Activated naive CD4-positive, alpha-beta T cell treated with anti-CD3 and anti-CD28 coated beads for 36 hours (primary cell): ENCODE measurements at places on chromosomes 1 and 21.

DNA sequence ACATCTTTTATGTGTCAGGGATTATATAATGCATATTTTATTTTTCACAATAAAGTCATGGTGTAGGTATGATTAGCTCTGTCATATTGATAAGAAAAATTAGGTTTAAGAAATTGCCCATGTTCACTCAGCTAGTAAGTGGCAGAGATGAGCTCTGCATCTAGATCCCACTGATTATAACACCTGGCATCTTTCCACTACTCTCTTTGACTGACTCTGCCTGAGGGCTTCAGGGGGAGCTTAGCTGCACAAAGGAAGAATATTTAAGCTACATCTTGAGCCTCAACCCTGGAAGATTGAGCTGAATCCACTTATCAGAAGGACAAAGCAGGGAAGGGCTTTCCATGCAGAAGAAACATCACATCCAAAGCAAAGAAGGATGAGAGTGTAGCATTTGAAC, 190.4 kb downstream of the MIS18A start:
- peaks cover 5% of the 10 kb centered on the region for H3K27me3 ChIP-seq
- no peaks in the 10 kb centered on the region for H3K36me3 ChIP-seq
- DNase-seq: no peak
- H3K27ac ChIP-seq: no peak overlapping the region
- H3K4me3 ChIP-seq: no peak overlapping the region

DNA sequence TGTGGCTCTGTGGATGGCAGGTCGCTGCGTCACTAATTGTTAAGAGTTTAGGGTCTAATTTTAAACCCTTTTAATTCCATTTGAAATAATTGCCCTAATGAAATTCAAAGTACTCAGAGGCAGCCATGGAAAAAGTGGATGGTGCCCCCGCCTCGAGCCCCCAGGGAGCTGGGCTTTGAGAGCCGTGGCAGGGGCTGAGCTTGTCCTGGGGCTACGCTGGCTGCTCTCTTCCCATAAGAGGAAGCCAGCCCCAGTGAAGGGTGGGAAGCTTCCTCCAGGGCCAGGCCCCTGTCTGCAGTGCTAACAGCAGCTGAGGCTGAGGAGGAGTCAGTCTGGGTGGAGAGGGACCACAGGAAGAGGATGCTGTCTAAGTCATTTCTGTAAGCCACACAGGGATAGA, 315.0 kb upstream of the POU3F1 start:
- H3K4me1 ChIP-seq: no peaks in the 10 kb centered on the region
- no peaks in the 10 kb centered on the region for H3K36me3 ChIP-seq
- DNase-seq: no peak
- H3K27ac ChIP-seq: no peak overlapping the region
- H3K27me3 ChIP-seq: no peaks in the 10 kb centered on the region
- H3K4me3 ChIP-seq: no peak overlapping the region

DNA sequence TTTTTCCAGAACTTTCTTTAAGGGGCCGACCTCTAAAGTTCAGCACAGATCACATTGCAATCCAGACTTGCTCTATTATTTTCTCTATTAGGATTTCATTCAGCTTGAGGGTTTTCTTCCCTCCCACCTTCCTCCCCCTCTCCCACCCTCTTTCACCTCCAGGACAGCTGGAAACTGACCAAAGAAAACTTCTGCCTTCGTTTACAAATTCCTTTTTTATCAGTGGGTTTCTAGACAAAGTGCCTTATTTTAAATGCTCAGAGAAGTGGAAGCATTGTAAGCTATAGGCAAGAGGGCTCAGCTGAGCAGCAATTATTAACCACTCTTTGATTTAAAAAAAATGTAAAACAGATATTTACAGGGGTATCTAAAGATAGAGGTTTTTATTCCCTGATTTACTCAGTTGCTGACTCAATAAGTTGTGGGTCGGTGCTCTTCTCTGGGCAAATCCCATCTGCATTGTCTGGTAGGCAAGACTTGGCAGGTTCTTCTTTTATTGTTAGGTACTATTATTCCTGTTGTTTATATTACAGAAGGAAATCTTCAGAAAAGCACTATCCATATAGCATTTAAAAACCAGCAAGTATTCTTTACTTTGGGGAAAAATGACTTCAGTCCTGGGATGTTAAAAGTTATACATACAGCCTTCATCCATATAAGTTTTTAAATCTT, 277.0 kb upstream of the C1orf105 start:
- no peaks in the 10 kb centered on the region for H3K27me3 ChIP-seq
- H3K36me3 ChIP-seq: no peaks in the 10 kb centered on the region
- no peak overlapping the region for H3K4me3 ChIP-seq
- no peak overlapping the region for H3K27ac ChIP-seq
- peaks cover 20% of the 10 kb centered on the region for H3K4me1 ChIP-seq

- peaks cover 21% of the 10 kb centered on the region for H3K4me1 ChIP-seq
- H3K36me3 ChIP-seq: peaks cover 16% of the 10 kb centered on the region
- no peak overlapping the region for H3K4me3 ChIP-seq
- no peak overlapping the region for H3K27ac ChIP-seq
- H3K27me3 ChIP-seq: no peaks in the 10 kb centered on the region
Observed at GRCh38 chr1:39857126-39857878, 26.0 kb downstream of the TRIT1 start.

GRCh38 chr1:76073481-76073880, 1.1 kb upstream of the ST6GALNAC3 start:
- no peaks in the 10 kb centered on the region for H3K27me3 ChIP-seq
- H3K4me3 ChIP-seq: peak overlapping the region; percentile 11
- no peak overlapping the region for H3K27ac ChIP-seq
- H3K4me1 ChIP-seq: peaks cover 23% of the 10 kb centered on the region

- no peak for DNase-seq
- no peaks in the 10 kb centered on the region for H3K36me3 ChIP-seq
- no peak overlapping the region for H3K4me3 ChIP-seq
Observed at GRCh38 chr21:29151931-29152330, 21.5 kb downstream of the MAP3K7CL start.

DNA sequence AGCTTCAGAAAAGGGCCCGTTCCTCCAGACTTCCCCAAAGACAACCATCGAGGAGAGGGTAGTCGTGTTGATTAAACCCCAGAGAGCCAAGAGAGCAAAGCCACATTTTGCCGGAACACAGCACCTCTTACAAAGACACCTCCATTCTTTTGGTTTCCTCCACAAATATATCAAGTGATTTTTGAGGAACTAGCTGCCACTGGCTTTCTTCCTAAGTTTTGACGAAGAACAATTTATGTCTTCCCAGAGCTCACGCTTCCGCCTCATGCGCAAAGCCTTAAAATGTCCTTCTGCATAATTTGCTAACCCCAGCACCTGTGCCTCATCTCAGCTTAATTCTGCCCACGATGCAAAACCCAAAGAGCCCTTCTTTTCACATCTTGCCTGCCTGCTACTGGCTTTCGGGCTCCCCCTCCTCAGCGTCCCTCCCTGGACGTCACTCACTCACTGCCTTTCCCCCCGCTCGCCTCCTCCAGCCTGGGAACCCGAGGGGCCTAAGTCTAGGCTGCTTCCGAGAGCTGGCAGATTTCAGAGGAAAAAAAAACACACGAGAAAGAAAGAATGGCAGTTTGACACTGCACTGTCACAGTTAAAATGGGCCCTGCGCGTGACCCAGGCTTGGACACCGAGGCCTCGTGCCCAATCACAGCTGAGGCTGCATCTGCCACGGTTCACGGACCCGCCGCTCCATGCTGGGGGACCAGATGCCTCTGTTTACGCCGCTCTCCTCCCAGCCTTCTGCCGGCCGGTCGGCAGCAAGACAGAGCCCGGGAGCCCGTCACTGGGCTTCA, 77.6 kb upstream of the IFNAR2 start:
- no peak overlapping the region for H3K4me3 ChIP-seq
- no peaks in the 10 kb centered on the region for H3K36me3 ChIP-seq
- H3K27ac ChIP-seq: no peak overlapping the region

- peak overlapping the region; percentile 68 for H3K27ac ChIP-seq
- peak; percentile 12 for DNase-seq
- no peaks in the 10 kb centered on the region for H3K27me3 ChIP-seq
- peak overlapping the region; percentile 39 for H3K4me3 ChIP-seq
Observed at GRCh38 chr21:41112740-41113692, 54.9 kb upstream of the BACE2 start.

DNA sequence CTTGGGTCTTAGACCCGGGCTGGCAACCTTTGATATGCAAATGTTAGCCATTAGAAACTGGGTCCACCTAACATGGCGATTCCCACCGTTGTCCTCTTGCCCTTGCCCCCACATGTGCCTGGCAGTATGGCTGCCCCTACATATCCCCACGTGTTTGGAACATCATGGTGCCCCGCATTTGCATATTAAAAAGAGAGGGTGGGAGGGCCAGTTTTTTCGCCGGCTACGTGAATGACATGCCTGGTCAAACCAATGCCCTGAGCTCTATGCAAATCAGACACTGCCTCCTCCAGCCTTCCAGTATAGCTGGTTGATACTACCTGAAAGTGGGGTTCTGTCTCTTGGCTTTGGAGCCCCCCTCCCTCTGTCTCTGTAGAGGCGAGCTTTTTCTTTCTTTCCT, 133.0 kb downstream of the CDC42BPA start:
- H3K36me3 ChIP-seq: no peaks in the 10 kb centered on the region
- DNase-seq: no peak
- H3K4me3 ChIP-seq: no peak overlapping the region
- H3K27ac ChIP-seq: no peak overlapping the region
- H3K27me3 ChIP-seq: peaks cover 8% of the 10 kb centered on the region

DNA sequence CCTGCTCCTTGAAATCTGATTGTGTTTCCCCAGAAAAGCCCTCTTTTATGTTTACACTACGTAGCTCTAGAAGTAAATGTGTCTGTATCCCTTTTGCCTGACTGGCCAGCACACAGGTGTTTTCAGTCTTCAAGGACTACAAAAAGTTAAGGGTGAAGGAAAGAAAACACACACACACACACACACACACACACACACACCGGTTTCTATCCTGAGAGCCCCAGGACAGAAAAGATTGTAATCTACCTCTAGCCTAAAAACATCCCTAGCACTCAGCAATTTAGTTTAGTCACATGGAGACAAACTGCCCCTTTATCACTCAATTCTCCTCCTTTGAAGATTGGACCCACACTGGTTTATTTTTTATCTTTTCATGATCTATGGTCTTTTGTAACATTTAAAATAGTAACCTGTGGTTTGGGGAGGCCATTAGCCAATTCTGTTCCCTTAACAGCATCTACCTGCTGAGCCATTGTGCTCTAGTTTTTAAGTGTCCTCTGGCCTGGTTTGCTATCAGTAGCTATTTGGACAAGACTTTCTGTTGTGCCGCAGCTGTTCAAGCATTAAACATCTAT, 15.8 kb upstream of the TRIM45 start:
- H3K27ac ChIP-seq: no peak overlapping the region
- no peaks in the 10 kb centered on the region for H3K4me1 ChIP-seq
- peaks cover 7% of the 10 kb centered on the region for H3K27me3 ChIP-seq
- no peak overlapping the region for H3K4me3 ChIP-seq

DNA sequence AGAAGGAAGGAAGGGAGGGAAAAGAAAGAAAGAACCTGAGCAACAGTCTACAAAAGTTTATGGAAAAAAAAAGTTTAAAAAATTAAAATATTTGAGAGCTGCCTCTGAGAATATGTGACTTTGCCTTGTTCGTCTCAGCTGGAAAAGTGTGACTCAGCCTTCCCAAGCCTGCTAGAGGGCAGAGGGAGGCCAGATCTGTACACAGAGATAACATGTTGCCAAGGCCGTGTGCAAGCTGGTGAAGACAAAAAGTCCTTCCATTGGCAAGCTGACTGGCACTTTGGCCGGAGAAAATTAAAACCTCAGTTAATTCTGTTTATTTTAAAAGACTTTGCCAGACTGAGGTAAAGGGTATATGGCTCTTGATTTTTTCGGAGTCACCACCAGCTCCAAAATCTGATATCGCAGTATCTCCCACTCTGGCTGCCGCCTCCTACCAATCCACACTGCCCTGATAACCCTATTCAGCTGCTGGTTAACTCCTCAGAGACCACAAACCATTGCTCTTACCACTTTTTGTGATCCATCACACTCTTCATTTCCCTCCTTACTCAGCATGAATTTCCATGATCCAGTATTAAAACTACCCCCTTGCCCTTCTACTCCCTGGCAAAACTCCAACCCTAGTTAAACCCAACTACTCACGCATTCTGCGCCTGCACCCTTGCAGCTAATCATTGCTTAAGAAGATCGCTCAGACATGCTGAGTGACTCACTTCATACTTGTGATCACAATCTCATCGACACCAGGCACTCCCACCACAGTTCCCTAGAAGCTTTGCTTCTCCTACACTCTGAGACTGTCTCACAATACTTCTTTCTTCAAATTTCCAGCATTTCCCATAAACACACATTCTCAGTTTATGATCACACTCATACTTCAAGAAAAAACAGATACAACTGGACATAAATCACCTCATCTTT, 5.7 kb upstream of the PPP1R15B start:
- H3K4me3 ChIP-seq: no peak overlapping the region
- H3K27me3 ChIP-seq: no peaks in the 10 kb centered on the region
- peaks cover 19% of the 10 kb centered on the region for H3K4me1 ChIP-seq
- no peak overlapping the region for H3K27ac ChIP-seq

GRCh38 chr1:27475720-27476119, 14.2 kb downstream of the WASF2 start:
- H3K27me3 ChIP-seq: no peaks in the 10 kb centered on the region
- H3K4me3 ChIP-seq: no peak overlapping the region
- no peak for DNase-seq
- peaks cover 78% of the 10 kb centered on the region for H3K4me1 ChIP-seq
- H3K27ac ChIP-seq: no peak overlapping the region

GRCh38 chr1:195894411-195894810, 713.8 kb downstream of the KCNT2 start:
- H3K27me3 ChIP-seq: no peaks in the 10 kb centered on the region
- no peak for DNase-seq
- no peak overlapping the region for H3K27ac ChIP-seq
- H3K4me3 ChIP-seq: no peak overlapping the region

GRCh38 chr1:33182401-33182841, 578 bp upstream of the TRIM62 start:
- no peak overlapping the region for H3K27ac ChIP-seq
- H3K27me3 ChIP-seq: no peaks in the 10 kb centered on the region
- peak overlapping the region; percentile 86 for H3K4me3 ChIP-seq
- H3K4me1 ChIP-seq: peaks cover 10% of the 10 kb centered on the region
- H3K36me3 ChIP-seq: no peaks in the 10 kb centered on the region
- no peak for DNase-seq

GRCh38 chr1:36176106-36176949, 20.4 kb downstream of the MAP7D1 start:
- H3K4me1 ChIP-seq: peaks cover 14% of the 10 kb centered on the region
- DNase-seq: no peak
- no peak overlapping the region for H3K4me3 ChIP-seq
- no peak overlapping the region for H3K27ac ChIP-seq
- H3K27me3 ChIP-seq: no peaks in the 10 kb centered on the region
- H3K36me3 ChIP-seq: peaks cover 39% of the 10 kb centered on the region

DNA sequence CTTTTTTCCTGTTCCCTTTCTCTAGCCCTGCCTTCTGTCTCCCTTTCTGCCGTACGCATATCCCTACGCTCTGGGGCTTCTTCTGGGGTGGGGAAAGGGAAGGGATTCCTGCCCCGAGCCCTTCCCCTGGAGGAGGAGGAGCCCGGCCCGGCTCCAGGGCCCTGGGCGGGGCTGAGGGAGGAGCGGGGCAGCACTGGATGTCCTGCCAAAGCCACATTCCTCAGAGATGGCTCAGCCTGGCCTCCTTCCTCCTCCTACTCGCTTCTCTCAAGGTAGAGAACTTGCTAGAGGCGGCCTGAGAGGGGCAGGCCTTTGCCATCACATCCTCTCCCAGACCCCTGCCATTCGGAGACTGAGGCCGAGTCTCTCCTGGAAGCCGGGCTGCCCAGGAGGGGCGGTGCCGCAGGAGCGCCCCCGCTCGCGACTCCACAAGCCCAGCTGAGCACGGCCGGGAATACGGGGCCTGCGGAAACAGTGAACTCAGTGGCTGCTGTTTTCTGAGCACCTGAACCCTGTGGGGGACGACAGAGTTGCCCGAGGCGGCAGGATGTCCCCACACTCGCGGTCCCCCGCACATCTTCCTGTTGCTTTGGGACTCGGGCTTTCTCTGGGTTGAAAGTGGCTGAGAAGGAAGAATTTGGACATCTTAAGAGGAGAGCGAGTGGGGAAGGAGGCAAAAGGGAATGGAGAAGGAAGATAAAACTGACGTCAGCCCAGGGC, 12.2 kb downstream of the ADAMTSL4 start:
- H3K4me1 ChIP-seq: peaks cover 50% of the 10 kb centered on the region
- DNase-seq: peak; percentile 81
- H3K36me3 ChIP-seq: no peaks in the 10 kb centered on the region
